Activated CD4-positive, alpha-beta T cell treated with anti-CD3 and anti-CD28 coated beads, Interleukin-2, amount 10 ng/mL, durations not matched to agents 7 days and 5 days (primary cell): ENCODE measurements at places on chromosomes 4 and X. TPM values are rescaled to one million over a fixed set of nuclear protein-coding genes. Genes with fewer than 3 reads are reported as not detected.

Gene ADH7
- total RNA-seq = not detected

Gene CLDN34
- not detected for total RNA-seq

Gene SEPTIN6
- 298 TPM for total RNA-seq

Gene LIMCH1
- not detected for total RNA-seq

Gene ARHGEF9
- 21.6 TPM for total RNA-seq

Gene MMAA
- 10.3 TPM for total RNA-seq

Gene CXorf65
- 25.5 TPM for total RNA-seq

Gene PCDH19
- total RNA-seq = not detected

Gene CFAP99
- total RNA-seq = not detected

Gene ADH6
- not detected for total RNA-seq

Gene XPNPEP2
- total RNA-seq = 1.3 TPM

Gene GRID2
- not detected for total RNA-seq

Gene RNF150
- total RNA-seq = 0.02 TPM
